ENCODE measurements at places on chromosomes 13 and 19. TPM values are rescaled to one million over a fixed set of nuclear protein-coding genes. Genes with fewer than 3 reads are reported as not detected.

Gene RGL3
- 7.9 TPM for total RNA-seq

Gene FXYD1
- total RNA-seq = 78.9 TPM

Gene STOML3
- not detected for total RNA-seq

Gene NTF4
- total RNA-seq = not detected

Gene ADAMTSL5
- 3.9 TPM for total RNA-seq

Gene LRRC63
- total RNA-seq = 0.19 TPM

Gene MAST1
- 0.83 TPM for total RNA-seq

- H3K27ac ChIP-seq = no peak overlapping the region
- DNase-seq = no peak
Measured at GRCh38 chr13:59885076-59885475, 278.7 kb downstream of the DIAPH3 start.

- no peak overlapping the region for H3K4me3 ChIP-seq
- no peaks in the 10 kb centered on the region for H3K4me1 ChIP-seq
- no peaks in the 10 kb centered on the region for H3K27me3 ChIP-seq
Measured at GRCh38 chr13:52105841-52106240, 23.0 kb downstream of the NEK5 start.

- no peaks in the 10 kb centered on the region for H3K4me1 ChIP-seq
- no peaks in the 10 kb centered on the region for H3K36me3 ChIP-seq
- H3K27ac ChIP-seq = no peak overlapping the region
Measured at GRCh38 chr19:30479231-30479630, 107.0 kb downstream of the ZNF536 start.

DNA sequence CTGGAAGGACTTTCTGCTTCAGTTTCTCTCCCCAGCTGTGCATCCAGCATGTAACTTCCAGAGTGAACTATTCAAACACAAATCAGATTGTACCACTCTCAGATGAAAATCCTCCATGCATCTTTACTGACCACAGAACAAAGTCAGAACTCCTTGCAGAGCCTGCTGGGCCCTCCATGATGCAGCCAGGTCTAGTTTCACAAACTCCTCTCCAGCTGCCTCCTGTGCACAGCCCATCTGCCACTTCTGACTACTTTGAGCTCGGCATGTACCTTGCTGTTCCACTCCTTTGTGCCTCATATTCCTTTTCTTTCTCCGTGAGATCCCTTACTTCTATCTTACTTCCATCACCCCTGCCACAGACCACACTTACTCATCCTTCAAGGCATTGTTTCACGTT lies 31.4 kb downstream of the NALCN start:
- H3K36me3 ChIP-seq = no peaks in the 10 kb centered on the region
- no peak for DNase-seq
- no peaks in the 10 kb centered on the region for H3K27me3 ChIP-seq
- no peak overlapping the region for H3K4me3 ChIP-seq

GRCh38 chr13:50229960-50230661 lies 214.9 kb downstream of the KCNRG start:
- DNase-seq = no peak
- no peak overlapping the region for H3K27ac ChIP-seq
- H3K4me3 ChIP-seq = no peak overlapping the region
- no peaks in the 10 kb centered on the region for H3K36me3 ChIP-seq

DNA sequence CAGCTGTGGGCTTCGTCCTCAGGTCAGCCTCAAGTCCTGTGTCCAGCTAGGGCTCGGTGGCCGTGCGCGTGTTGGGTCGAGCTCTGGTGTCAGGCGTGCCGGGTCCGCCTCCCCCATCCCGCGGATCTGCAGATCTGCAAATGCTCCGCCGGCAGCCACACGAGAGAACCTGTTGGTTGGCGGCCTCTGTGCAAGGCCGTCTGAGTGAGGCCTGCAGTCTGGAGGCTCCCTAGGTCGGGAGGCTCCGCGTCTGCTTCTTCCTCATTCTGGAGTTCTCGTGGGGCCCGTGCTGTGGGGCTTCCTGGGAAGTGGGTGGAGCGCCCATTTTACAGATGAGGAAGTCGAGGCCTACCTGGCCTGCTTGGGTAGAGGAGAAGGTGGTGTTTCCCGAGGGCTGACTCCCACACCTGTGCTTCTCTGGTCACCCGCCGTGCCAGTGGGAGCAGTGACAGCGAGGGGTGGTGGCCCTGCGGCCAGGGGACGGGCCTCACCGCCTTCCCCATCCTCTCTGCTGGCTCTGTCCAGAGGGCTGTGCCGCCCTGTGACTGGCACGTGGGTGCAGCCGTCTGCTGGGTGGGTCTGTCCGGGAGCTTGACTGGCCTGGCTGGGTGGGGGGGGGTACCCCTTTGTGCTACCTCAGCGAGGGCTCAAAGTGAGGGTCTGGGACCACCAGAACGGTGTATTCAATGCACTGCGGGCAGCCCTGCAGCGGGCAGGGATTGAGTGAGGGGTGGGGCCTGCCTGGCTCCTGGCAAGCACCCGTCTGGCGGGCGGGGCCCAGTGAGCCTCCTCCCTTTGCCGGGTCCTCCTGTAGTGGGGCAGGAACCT lies 3.3 kb downstream of the CSNK1G2 start:
- no peak overlapping the region for H3K27ac ChIP-seq
- H3K4me1 ChIP-seq = peaks cover 50% of the 10 kb centered on the region
- H3K4me3 ChIP-seq = no peak overlapping the region
- no peak for DNase-seq

DNA sequence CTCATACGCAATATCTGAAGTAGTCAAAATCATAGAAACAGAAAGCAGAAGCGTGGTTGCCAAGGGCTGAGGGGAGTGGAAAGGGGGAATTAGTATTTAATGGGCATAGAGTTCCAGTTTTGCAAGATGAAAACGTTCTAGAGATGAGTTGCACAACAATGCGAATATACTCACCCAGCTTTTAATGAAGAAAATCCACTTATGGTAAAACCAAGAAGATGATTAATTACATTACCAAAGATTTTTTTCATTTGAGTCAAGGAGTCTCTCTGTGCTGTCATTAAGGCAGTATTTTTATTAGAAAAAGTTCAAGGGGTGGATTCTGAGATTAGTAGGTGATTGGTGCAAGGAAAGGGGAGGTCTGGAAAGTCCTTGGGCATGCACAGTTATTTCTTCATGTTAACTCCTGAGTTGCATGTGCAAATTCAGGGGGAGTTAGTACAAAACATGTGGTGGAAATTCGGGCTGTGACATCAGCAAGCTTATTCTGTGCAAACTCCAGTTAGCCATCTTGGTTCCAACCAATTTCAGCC lies 6.9 kb upstream of the CBY2 start:
- no peaks in the 10 kb centered on the region for H3K36me3 ChIP-seq
- H3K4me1 ChIP-seq = no peaks in the 10 kb centered on the region
- no peaks in the 10 kb centered on the region for H3K27me3 ChIP-seq
- H3K27ac ChIP-seq = no peak overlapping the region

DNA sequence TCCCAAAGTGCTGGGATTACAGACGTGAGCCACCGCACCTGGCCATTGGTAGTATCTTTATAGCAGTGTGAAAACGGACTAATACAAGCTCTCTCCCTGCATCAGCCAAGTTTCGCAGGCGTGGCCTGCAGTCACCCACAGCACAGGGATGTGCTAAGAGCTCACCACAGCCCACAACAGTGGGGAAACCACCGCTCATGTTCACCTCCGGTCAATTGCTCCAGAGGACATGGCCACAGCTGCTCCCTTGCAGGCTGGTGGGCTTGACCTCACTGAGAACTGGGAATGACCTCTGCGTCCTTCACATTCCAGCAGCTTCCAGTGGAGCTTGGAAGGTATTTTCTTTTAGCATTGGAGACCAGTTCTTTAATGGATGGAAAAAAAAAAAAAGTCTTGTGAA lies 156.4 kb downstream of the KCTD15 start:
- no peaks in the 10 kb centered on the region for H3K27me3 ChIP-seq
- H3K36me3 ChIP-seq = no peaks in the 10 kb centered on the region
- no peak overlapping the region for H3K27ac ChIP-seq

GRCh38 chr13:36357692-36358091 lies 11.5 kb upstream of the SPART start:
- H3K27ac ChIP-seq = peak overlapping the region; percentile 69
- no peak overlapping the region for H3K4me3 ChIP-seq
- no peaks in the 10 kb centered on the region for H3K4me1 ChIP-seq

GRCh38 chr19:873084-873483 lies 13.6 kb downstream of the CFD start:
- no peaks in the 10 kb centered on the region for H3K27me3 ChIP-seq
- H3K4me1 ChIP-seq = peaks cover 33% of the 10 kb centered on the region
- H3K4me3 ChIP-seq = no peak overlapping the region
- DNase-seq = no peak

DNA sequence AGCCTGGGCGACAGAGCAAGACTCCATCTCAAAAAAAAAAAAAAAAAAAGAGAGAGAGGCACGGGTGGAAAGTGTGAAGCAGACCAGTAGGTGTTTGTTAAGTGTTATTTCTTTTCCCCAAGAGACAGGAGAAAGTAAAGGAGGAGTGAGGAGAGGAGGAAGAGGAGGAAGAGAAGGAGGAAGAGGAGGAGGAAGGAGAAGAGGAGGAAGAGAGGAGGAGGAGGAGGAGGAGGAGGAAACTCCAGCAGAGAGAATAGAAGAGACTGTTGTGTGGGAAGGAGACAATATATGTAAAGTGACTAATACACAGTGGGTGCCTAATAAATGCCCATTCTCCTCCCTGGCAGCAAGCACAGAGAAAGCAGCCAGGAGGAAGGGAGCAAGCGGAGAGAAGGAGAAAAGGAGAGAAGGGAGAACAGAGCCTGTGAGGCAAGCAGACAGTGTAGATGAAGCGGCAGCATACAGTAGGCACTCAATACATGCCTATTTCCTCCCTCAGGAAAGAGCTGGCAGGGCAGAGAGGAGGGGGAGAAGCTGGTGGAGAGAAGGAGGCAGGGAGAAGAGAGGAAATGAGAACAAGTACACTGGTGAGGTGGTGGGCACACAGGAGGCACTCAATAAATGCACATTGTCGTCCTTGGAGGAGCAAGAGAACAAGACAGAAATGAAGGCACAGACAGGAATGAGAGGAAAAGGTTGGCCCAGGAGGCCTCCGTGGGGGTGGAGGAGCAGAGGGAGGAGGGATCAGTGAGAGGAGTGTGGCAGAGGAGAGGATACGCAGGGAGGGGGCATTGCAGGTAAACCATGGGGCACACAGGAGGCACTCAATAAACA lies 16.6 kb downstream of the JOSD2 start:
- H3K27ac ChIP-seq = no peak overlapping the region
- peaks cover 3% of the 10 kb centered on the region for H3K27me3 ChIP-seq
- no peak overlapping the region for H3K4me3 ChIP-seq
- no peak for DNase-seq
- peaks cover 7% of the 10 kb centered on the region for H3K36me3 ChIP-seq

- no peak overlapping the region for H3K27ac ChIP-seq
- no peak for DNase-seq
- no peaks in the 10 kb centered on the region for H3K36me3 ChIP-seq
Measured at GRCh38 chr13:24050796-24051715, 109.5 kb upstream of the SPATA13 start.

DNA sequence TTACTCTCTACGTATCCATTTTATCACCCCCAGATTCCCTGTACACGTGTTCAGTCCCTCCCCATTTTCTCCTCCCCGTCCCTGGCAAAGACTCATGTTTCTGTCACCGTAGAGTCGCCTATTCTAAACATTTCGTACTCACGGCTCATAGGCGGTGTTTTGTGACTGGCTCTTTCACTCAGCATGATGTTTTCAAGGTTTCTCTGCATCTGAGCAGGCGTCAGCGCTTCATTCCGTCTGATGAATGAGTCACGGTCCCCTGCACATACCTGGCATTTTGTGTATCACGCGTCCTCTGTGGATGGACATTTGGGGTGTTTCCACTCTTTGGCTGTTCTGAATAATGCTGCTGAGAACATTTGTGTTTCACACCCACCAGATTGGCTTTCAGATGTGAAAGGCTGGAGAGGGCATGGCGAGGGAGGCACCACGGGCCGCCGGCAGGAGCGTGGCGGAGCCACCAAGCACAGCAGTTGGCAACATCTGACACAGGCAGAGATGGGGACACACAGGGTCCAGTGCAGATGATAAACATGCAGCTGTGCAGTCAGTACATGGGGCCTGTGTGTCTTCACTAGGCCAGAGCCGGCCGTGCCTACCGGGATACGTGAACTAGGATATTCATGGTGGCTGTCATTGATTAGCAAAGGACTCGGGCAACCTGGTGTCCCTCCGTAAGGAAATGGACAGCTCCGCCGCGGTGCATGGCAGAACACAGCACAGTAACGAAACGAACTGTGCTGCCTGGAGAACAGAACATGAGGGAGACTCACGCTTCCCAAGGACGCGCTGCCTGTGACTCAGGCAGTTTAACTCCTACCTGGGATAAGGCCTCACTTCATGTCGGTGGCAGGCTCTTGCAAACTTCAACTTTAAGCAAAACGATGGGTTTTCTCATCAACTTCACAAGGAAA lies 117.2 kb downstream of the ATP11A start:
- H3K36me3 ChIP-seq = peaks cover 15% of the 10 kb centered on the region
- no peak for DNase-seq
- H3K27ac ChIP-seq = no peak overlapping the region
- H3K27me3 ChIP-seq = no peaks in the 10 kb centered on the region
- H3K4me3 ChIP-seq = no peak overlapping the region

DNA sequence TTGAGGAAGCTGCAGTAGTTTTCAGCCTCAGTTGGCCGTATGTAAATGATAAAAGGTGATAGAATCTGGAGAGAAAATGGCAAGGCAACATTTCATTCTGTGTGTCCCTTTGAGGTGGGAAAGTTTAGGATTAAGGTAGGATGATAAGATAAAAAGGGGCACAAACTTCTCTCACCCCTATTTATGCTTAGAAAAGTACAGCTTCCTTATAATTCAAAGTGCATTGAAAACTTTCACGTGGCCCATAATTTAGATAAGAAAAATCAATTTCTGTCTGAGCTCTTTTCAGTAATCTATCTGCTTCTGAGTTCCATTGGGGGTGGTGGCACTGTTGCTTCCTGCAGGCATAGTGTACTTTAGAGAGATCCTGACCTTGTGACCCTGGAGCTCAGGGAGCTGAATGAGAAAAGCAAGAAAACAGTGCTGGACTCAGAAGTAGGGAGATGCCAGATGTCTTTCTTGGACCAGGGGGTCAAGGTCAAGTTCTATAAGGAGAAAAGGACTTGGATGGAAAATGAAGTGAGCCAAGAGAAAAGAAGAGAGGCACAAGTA lies 187.3 kb downstream of the NDFIP2 start:
- H3K36me3 ChIP-seq = no peaks in the 10 kb centered on the region
- no peaks in the 10 kb centered on the region for H3K27me3 ChIP-seq
- no peak overlapping the region for H3K27ac ChIP-seq
- no peak for DNase-seq
- peaks cover 9% of the 10 kb centered on the region for H3K4me1 ChIP-seq

DNA sequence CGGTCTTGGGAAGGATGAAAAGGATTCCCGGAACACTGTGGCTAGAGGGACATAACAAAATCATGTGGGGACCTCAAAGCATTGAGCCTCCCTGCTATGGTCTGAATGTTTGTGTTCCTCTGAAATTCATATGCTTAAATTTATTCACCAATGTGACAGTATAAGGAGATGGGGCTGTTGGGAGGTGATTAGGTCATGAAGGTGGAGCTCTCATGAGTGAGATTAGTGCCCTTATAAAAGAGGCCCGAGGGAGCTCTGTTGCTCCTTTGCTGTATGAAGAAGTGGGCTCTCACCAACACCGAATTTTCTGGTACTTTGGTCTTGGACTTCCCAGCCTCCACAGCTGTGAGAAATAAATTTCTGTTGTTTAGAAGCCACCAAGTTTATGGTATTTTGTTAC lies 26.1 kb upstream of the DGKH start:
- no peaks in the 10 kb centered on the region for H3K4me1 ChIP-seq
- H3K27ac ChIP-seq = no peak overlapping the region
- H3K4me3 ChIP-seq = no peak overlapping the region
- no peaks in the 10 kb centered on the region for H3K27me3 ChIP-seq
- DNase-seq = peak; percentile 81
